HFFc6 (cell line): ENCODE measurements at places on chromosomes 6 and 20. TPM values are rescaled to one million over a fixed set of nuclear protein-coding genes. Genes with fewer than 3 reads are reported as not detected.
A peak's percentile ranks its signal among the peaks of the same experiment; 100 is the strongest.

AKAP12 gene
- 4.1 to 7.5 TPM (median 5.5 TPM) in 3 replicates for total RNA-seq

SOX12 gene
- 23.1 to 27.0 TPM (median 26.0 TPM) in 3 replicates for total RNA-seq

GRCh38 chr6:137549106-137549505 lies 54.9 kb upstream of the OLIG3 start:
- peaks cover 1% of the 10 kb centered on the region; the same call in 1 of the 2 replicates for H3K27me3 ChIP-seq
- no peak overlapping the region for H3K27ac ChIP-seq
- H3K4me3 ChIP-seq = no peak overlapping the region
- no peaks in the 10 kb centered on the region; the same call in 1 of the 2 replicates for H3K36me3 ChIP-seq
- no peaks in the 10 kb centered on the region for H3K4me1 ChIP-seq
- DNase-seq = no peak

DNA sequence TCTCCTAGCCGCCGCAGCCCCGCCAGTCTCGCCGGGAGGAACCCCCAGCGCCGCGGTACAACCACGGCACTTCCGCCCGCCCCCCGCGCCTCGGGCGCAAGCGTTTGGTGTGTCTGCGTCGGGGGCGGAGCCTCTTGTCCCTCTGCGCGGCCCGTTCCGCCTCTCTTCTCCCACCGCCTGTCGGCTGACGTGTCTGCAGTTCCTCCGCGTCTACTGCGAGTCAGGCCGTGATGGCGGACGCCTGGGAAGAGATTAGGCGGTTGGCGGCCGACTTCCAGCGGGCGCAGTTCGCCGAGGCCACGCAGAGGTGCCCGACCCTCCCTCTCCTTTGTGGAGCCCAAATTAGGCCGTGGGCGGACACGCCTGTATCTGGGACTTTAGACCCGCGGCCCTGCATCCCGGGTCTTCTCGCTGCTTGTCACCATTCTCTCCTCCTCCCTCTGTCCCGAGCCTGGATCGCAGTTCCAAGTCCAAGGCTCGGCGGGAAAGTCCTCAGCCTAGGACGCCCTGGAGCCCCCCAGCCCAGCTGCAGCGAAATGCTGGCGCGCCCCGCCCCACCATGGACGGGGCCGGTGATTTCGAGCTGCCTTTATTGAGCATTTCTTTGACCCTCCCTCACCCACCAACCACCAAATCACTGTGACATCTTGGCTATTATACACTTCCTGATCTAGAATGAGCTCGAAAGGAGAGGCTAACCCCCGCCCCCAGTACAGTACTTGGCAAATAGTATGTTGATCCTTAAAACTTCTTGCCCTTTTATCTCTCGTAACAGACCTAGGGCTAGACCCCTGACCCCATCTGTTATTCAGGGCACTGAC lies at the start of gene UFL1:
Gene UFL1 (plus strand): TSS at position 163 of the 821 bp plus-strand sequence. CDS start 68 bp downstream, at position 231.
- H3K4me1 ChIP-seq = peaks cover 25% of the 10 kb centered on the region
- peak within 1 kb of the TSS; percentile 99 for H3K27ac ChIP-seq
- peak within 1 kb of the TSS; percentile 100 for H3K4me3 ChIP-seq
- peak; percentile 88 for DNase-seq
- H3K36me3 ChIP-seq = peaks cover 11% of the 10 kb centered on the region
- H3K27me3 ChIP-seq = peaks cover 3% of the 10 kb centered on the region; the same call in 1 of the 2 replicates

GRCh38 chr6:1388630-1389368 lies 577 bp upstream of the FOXF2 start:
- no peak for DNase-seq
- H3K36me3 ChIP-seq = peaks cover 16% of the 10 kb centered on the region
- H3K27me3 ChIP-seq = peaks cover 16% of the 10 kb centered on the region
- H3K4me3 ChIP-seq = peak overlapping the region; percentile 90
- H3K4me1 ChIP-seq = peaks cover 44% of the 10 kb centered on the region

DNA sequence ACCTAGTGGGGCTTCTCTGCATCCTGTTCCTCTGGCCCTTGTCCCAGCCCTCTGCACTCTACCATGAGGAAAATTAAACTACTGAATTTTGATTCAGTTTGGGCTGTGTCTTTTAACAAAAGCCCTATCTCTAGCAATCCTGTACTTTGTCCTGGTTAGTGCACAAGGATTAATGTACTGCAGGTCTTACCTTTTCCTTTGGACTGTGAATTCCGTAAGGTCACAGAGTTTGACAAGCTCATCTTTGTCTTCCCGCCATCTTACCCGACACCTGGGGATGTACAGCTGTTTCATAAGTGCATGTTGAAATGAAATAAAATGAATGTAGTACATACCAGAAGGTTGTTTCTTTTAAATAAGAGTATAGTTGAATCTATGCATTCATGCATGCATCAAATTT lies 41.5 kb upstream of the MYLIP start:
- no peaks in the 10 kb centered on the region for H3K36me3 ChIP-seq
- no peaks in the 10 kb centered on the region for H3K4me1 ChIP-seq
- H3K4me3 ChIP-seq = no peak overlapping the region
- no peak for DNase-seq
- H3K27me3 ChIP-seq = peaks cover 7% of the 10 kb centered on the region
